ENCODE measurements at places on chromosomes 3 and 15. TPM values are rescaled to one million over a fixed set of nuclear protein-coding genes. Genes with fewer than 3 reads are reported as not detected.

Gene TM4SF18
- total RNA-seq = not detected

Gene NAALADL2
- 0.34 TPM for total RNA-seq

Gene KCNMB3
- total RNA-seq = 0.34 TPM

Gene DUOX1
- 26.7 TPM for total RNA-seq

Gene GOLGA6A
- total RNA-seq = 0.07 TPM

Gene NANOGP8
- not detected for total RNA-seq

Gene XIRP1
- total RNA-seq = not detected

Gene KBTBD13
- total RNA-seq = not detected

Gene SLC12A1
- not detected for total RNA-seq

Gene HHLA2
- not detected for total RNA-seq

Gene CD80
- total RNA-seq = not detected

Gene RTP3
- total RNA-seq = not detected

Gene STRC
- 0.71 TPM for total RNA-seq

Gene WDR82
- 84.8 TPM for total RNA-seq

Gene CPN2
- not detected for total RNA-seq

Gene HRG
- not detected for total RNA-seq

Gene ACKR2
- total RNA-seq = 1.6 TPM

Gene FRG2C
- under 0.01 TPM for total RNA-seq

Gene SLITRK3
- total RNA-seq = not detected

Gene CAND2
- total RNA-seq = 4.3 TPM

Gene CACNA2D3
- 1.0 TPM for total RNA-seq

Gene KIF15
- 0.50 TPM for total RNA-seq

Gene CLK3
- total RNA-seq = 49.2 TPM

Gene LIPC
- not detected for total RNA-seq

Gene RAF1
- total RNA-seq = 108 TPM

Gene CHRFAM7A
- total RNA-seq = 0.36 TPM

Gene CIDEC
- total RNA-seq = not detected

Gene OR5H1
- not detected for total RNA-seq

Gene STAB1
- total RNA-seq = 0.07 TPM

Gene TMEM212
- total RNA-seq = not detected

Gene SLC2A2
- not detected for total RNA-seq

Gene GOLGA8J
- not detected for total RNA-seq

Gene ACP3
- 5.0 TPM for total RNA-seq

Gene TAGLN3
- 0.93 TPM for total RNA-seq

Gene MYZAP
- total RNA-seq = 1.4 TPM

Gene MFAP1
- total RNA-seq = 38.1 TPM

Gene RAD51
- total RNA-seq = 0.28 TPM

Gene COLQ
- total RNA-seq = under 0.01 TPM

Gene CCRL2
- not detected for total RNA-seq
